ENCODE measurements at places on chromosomes 7 and 10.

- DNase-seq = no peak
Measured at GRCh38 chr7:106839511-106839910, 25.6 kb upstream of the PIK3CG start.

DNA sequence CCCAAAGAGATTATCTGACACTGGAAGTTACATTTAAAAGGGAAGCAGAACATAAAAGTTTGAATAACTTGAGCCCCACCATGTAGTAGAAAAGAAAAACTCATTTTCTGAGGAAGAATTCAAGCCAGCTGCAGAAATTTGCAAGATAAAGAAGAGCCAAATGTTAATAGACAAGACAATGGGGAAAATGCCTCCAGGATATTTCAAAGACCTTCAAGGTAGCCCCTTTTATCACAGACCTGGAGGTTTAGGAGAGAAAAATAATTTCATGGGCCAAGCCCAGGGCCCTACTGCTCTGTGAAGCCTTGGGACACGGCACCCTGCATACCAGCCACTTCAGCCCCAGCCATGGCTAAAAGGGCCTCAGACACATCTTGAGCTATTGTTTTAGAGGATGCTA is 18.4 kb upstream of the AKR1C1 start:
- no peak for DNase-seq

DNA sequence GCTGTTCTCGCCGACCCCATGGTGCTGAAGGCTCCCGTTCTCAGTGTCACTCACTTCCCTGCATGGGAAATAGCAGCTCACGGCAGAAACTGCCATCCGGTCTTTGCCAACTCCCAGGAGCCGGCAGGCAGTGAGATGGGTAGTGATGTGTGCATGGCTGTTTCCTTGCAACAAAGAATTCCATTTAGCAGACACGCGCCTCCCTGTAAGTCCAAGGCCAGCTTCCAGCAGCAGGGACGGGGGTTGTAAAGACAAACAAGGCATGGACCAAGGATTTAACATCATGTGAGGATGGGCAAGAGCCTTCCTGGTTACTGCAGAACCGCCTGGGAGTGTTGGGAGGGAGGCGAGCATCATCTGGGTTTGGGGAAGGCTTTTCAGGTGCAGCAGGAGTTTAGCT is 273.1 kb downstream of the GLRX3 start:
- no peak for DNase-seq

- no peak for DNase-seq
Measured at GRCh38 chr10:109126541-109126940, 796.8 kb downstream of the XPNPEP1 start.

DNA sequence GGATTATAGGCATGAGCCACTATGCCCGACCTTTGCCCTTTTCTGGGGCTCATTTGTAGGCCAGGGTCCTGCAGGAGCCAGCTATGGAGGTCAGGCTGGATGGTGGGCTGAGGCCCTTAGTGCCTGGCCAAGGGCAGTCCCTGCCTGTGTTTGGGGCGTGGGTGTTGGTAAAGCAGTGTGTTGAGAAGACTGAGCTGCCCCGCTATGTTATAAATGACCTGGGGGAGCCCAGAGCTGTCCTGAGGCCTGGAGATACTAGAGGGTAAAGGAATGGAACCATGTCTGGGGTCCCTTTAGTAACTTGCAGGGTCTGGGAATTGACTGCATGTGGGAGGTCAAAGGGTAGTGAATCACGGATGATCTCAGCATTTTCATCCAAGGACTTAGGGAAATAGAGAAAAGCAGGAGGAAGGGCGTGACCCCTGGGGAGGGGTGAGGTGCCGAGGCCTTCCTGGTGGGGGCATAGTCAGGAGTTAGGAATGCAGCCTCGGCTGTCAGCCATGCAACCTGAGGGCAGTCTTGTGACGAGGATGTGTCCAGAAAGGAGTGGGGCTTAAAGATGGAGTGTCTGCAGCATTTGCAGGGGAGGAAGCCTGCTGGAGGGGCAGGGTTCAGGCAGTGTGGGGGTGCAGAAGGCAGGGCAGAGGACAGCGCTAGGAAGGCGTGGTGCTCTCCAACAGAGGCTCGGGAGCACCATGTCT is 31.5 kb downstream of the TMEM248 start:
- DNase-seq = peak; percentile 84

- DNase-seq = no peak
Measured at GRCh38 chr10:79259834-79260233, 87.4 kb upstream of the PPIF start.

GRCh38 chr7:111132833-111133232 is 41.9 kb downstream of the LRRN3 start:
- DNase-seq = no peak

GRCh38 chr10:119673271-119673670 is 22.1 kb downstream of the BAG3 start:
- DNase-seq = no peak

- DNase-seq = no peak
Measured at GRCh38 chr10:74075906-74076305, 74.7 kb downstream of the AP3M1 start.

DNA sequence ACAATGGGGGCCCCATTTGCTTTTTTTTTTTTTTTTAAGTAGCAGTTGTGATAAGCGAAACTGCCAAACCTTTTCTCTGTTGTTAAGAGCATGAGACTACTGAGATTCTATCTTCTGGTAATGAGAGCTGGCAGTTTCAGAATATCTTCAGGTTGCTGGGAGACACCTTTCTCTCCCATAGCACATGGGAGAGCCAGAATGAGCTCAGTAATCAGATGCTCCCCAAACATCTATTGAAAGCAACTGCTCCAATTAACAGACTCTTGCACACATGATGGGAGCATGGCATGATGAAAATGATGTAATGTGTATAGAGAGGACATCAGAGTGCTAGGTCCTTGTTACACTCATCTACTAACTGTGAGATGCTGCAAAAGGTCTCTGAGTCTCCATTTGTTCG is 18.8 kb downstream of the MYO3A start:
- no peak for DNase-seq

GRCh38 chr10:103197903-103198302 is 4.8 kb upstream of the NT5C2 start:
- no peak for DNase-seq

- DNase-seq = peak; percentile 80
Measured at GRCh38 chr7:157228864-157229422, 90.2 kb downstream of the UBE3C start.

- DNase-seq = no peak
Measured at GRCh38 chr10:13649844-13650520, 63.2 kb downstream of the PRPF18 start.

DNA sequence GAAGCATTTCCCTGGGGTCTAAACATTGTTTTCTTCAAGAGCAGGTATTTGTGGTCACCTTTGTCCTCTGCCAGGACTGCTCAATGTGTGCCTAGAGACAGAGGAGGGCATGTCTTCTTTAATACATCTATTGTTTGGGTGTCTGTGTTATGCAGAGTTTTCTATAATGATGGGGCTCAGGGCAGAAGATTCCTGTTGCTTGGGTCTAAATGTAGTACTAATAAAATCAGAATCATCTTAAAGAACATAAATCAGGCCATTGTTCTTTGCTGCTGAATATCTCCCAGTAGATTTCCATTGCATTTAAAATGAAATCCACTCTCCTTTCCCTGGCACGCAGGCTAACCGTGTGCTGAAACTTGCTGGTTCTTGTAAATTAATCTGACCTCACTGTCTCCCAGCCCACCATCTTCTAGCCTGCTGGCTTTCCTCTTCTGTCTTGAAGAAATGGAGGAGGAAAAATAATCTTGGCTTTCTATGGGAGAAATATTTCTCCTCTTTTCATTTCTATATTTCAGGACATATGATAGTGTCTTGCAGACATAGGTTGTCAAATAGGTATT is 1396.8 kb downstream of the GATA3 start:
- DNase-seq = no peak

- DNase-seq = no peak
Measured at GRCh38 chr10:79579361-79579760, 19.2 kb upstream of the SFTPA2 start.

DNA sequence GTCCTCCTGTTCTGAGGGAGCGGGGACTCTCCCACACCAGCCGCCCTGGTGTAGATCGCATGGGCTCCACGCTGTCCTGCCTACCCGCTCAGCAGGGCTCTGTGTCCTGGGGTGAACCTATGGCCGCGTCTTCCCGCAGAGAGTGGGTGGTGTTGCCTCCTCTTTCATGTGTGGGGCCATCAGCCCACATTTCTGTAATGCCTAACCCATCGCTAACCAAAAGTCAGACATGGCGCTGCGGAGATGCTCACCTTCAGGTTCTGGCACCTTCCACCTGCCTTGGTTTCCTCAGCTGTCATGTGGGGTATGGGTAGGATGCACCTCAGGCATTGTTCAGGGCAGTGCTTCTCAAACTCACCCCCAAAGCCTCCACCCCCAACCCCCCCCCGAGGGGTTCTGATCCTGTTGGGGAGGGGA is 50.5 kb upstream of the CAMK2B start:
- DNase-seq = no peak

GRCh38 chr7:91378131-91378530 is 113.9 kb downstream of the FZD1 start:
- no peak for DNase-seq

- peak; percentile 66 for DNase-seq
Measured at GRCh38 chr7:149284343-149284742, 22.3 kb downstream of the ZNF783 start.

GRCh38 chr7:26782501-26782900 is 81.9 kb downstream of the SKAP2 start:
- DNase-seq = no peak

- DNase-seq = no peak
Measured at GRCh38 chr10:18469125-18469524, 182.3 kb downstream of the NSUN6 start.

- no peak for DNase-seq
Measured at GRCh38 chr7:28998105-28998504, 40.0 kb upstream of the TRIL start.

DNA sequence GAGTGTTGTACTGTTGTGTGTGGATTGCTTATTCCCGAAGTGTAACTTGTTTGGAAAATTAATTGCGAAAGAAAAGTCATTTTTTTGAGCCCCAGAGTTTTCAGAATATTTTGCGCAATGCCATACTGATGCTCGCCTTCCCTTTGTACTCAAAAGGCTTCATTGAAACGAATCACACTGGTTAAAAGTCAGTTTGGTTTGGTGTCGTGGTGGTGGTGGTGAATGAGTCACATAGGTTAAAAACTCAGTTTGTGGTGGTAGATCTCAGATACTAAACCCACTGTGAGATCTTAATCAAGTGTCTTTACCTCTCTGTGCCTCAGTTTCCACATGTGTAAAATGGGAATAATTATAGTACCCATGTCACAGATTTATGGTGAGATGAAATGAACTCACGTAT is 61.1 kb upstream of the IL6 start:
- no peak for DNase-seq

- DNase-seq = no peak
Measured at GRCh38 chr10:91034494-91035159, 113.7 kb upstream of the ANKRD1 start.

DNA sequence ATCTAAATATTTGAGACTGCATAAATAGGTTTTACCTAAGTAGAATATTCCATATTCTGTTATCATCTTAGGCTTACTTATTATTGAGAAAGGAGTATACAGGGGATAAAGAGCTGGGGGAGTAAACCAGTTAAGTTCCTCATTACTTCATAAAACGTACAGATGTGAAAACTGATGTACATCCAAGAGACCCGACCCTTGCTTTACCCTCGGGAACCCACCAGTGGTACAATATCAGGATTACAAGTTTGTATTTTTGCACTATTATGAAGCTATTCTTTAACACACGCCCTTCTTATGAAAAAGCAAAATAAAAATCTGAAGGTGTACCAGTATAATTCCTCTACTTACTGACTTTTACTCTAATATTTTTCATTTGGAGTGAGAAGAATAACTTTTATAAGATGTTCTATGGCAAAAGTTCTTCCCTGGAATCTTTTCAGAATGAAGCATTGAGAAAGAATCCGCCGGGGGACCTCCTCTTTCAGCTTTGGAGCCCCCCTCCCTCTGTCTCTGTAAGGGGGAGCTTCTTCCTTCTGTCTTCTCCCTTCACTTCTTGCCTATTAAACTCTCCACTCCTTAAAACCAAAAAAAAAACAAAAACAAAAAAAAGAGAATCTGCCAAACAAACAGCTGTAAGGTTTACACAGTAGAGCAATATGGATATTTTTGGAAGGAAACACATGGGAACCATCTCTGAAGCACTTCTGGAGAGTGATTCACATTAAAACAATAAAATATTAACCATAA is 550.0 kb downstream of the TNS3 start:
- DNase-seq = no peak

GRCh38 chr7:21028186-21028585 is 241.5 kb upstream of the SP8 start:
- DNase-seq = no peak

GRCh38 chr10:14696821-14697220 is 77.9 kb downstream of the FAM107B start:
- DNase-seq = no peak

DNA sequence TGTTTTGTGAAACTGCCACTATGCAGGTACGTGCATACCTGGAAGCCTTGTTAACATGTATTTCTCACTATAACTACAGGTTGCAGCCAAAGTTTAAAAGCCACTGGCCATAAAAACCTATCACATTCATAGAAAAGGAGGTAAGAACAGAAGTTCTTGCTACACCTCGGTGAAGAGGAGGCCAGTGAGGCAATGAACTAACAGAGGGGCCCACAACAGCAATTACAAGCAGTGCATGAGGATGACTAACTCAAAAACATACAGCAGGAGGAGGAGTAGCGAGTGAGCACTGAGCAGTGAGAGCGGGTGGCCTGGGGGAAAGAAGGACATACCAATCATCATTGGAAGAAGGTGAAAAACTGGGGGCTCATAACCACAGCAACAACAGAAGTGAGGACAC is 51.6 kb downstream of the NUDCD3 start:
- DNase-seq = no peak

GRCh38 chr10:34186745-34187144 is 628.4 kb downstream of the PARD3 start:
- DNase-seq = no peak

DNA sequence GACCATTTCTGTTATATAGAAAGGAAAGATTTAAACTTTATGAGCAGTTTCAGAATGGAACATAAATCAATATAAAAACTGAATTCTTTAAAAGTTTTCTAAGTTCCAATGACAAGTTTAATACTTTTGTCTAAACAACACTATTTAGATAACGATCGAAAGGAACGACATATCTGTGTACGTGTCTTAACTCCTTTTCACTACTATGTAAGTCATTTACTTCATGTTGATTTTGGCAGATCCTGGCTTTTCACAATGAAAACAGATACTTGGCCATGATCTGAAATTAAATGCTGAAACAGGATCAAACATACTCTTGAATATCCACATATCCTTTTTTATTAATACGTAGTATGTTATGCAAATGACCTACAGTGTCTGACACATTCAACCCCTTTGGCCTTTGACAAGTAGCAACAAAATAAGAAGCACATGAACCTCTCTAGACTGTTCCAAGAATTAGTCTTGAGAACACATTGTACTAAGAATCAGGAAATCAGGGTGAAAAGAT is 41.9 kb downstream of the RNLS start:
- no peak for DNase-seq

DNA sequence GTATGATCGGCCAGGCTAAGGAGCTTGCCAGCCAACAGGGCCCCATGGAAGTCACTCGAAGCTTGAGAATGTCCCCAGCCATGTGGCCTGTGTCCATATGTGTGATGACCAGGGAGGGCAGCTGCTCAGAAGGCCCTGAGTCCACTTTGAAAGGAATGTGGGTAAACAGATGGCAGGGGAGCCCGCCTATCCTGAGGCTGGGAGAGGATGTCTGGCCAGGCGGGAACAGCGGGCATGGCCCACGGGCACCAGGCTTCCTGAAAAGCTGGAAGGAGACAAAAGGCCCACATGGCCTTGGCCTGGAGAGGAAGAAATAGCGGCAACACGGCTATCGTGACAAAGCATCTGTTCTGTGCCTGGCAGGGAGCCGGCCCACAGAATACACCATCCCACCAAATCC is 137.9 kb upstream of the PPIF start:
- DNase-seq = no peak

- peak; percentile 9 for DNase-seq
Measured at GRCh38 chr10:72552857-72553256, 73.0 kb downstream of the MICU1 start.
